ENCODE measurements at places on chromosomes 2 and 18.

DNA sequence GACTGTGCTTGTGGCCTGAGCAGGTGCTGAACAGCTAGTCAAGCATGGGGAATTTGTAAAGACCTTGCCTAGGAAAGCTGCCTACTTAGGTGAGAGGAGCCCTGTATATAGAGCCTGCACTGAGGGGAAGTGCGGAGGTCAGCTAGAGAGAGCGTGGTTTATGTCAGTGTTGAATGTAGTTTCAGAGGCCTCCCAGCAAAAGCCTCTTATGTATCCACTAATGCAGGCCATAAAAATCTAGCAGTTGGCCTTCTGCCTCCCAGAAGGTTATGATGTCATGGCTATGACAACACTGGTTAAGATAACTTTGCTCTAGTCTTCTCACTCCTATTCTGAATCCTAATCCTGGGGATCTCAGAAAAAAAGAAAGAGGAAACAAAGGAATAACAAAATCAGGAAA lies 88.9 kb downstream of the ASXL3 start:
- DNase-seq: no peak

- DNase-seq: no peak
Observed at GRCh38 chr18:43681661-43682060, 404.4 kb upstream of the SYT4 start.

- DNase-seq: no peak
Observed at GRCh38 chr2:73832930-73833329, 4.2 kb downstream of the STAMBP start.

DNA sequence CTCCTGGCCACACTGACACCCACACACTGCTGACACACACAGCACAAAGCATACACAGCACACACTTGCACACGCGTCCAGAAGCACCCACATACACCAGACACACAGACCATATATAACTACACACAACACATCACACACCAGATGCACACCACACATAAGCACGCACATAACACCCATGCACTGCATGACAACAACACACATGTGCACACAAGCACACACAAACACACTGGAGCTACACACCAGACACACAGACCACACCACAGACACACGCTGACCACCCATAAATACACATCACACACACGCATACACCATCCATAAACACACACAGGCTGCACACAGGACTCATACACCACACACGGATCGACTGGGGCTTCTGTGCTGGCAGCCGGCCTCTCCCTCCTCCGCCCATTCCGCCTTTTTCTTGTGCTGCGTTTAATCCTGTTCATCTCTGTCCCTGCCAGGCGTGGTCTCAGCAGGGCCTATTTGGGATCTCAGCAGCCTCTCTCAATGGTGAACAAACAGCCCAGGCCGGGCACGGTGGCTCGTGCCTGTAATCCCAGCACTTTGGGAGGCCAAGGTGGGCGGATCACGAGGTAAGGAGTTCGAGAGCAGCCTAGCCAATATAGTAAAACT lies 396.9 kb upstream of the MYT1L start:
- DNase-seq: no peak

GRCh38 chr2:171136024-171136423 lies 24.7 kb downstream of the TLK1 start:
- DNase-seq: no peak
